ENCODE measurements at places on chromosomes 6 and 20.

DNA sequence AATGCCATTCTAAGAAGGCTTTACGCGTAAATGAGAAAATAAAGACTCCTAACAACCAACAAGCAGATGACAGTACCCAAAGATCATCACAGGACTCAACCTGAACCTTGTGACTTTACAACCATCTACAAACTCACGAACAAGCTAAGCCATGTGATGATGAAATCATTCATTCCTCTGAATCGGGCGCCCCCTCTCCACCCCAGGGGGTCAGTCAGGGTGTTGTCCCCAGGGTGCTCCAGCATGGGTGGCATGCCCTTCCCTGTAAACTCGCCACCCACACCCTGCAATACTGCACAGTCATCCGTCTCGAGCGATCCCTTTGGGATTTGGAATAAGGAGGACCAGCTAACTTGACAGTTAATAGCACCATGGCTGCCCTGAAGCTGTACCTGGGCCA lies 12.6 kb downstream of the SERPINB6 start:
- H3K36me3 ChIP-seq, result no peaks in the 10 kb centered on the region
- no peaks in the 10 kb centered on the region for H3K27me3 ChIP-seq
- peaks cover 37% of the 10 kb centered on the region for H3K4me1 ChIP-seq
- DNase-seq, result no peak
- H3K4me3 ChIP-seq, result no peak overlapping the region
- no peak overlapping the region for H3K27ac ChIP-seq

DNA sequence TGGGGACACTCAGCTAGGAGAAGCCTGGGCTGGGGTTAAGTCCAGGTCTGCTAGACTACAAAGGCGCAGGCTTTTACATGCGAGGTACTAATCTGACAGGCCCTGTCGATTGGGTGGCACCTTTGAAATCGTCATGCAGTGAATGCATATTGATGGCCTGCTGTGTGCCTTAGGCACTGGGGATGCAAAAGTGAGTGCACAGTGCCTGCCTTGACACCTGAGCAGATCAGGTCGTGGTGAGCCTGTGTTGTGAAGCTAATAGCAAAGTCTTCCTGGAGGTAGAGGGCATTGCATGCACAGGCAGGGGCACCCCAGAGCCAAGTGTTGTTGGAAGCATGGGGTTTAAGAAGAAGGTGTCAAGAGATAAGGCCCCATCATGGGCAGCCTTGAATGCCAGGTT lies 16.9 kb downstream of the LRRC1 start:
- no peak for DNase-seq
- peaks cover 43% of the 10 kb centered on the region for H3K4me1 ChIP-seq
- no peak overlapping the region for H3K4me3 ChIP-seq

DNA sequence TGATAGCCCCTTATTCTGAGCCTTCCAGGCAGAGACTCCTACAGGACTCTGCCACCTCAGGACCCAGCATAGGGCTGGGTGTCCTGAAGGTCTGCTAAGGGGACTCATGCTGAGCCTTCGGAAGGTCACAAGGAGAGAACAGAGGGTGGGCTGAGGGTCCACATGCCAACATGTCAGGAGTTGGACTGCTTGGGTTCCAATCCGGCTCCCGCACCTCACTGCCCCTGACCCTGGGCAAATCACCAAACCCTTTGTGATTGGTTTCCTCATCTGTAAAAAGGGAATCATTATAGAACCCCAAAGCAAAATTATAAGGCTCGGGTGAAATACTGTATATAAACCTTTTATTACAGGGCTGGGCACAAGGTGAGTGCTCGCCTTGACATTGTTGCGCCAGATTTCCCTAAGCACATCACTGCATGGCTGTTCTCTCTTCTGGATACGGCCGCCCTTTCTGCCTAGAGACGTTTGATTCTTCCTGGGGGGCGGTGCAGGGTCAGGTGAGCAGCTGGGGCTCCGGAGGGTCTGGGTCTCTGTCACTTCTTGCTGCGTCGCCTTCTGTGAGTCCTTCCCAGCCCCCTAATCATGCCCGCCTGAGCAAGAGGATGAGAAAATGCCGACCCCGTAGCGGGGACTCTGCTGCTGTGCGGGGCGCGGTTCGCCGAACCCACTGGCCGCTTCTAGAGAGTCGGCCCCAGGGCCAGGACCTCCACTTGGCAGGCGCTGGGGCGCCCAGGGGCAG lies 90.5 kb upstream of the EPB41L1 start:
- DNase-seq, result no peak
- H3K36me3 ChIP-seq, result no peaks in the 10 kb centered on the region
- H3K27me3 ChIP-seq, result no peaks in the 10 kb centered on the region

GRCh38 chr6:169263836-169264608 lies 10.4 kb upstream of the THBS2 start:
- DNase-seq, result no peak
- H3K4me1 ChIP-seq, result no peaks in the 10 kb centered on the region
- H3K27ac ChIP-seq, result no peak overlapping the region
- H3K36me3 ChIP-seq, result no peaks in the 10 kb centered on the region
- H3K4me3 ChIP-seq, result no peak overlapping the region

DNA sequence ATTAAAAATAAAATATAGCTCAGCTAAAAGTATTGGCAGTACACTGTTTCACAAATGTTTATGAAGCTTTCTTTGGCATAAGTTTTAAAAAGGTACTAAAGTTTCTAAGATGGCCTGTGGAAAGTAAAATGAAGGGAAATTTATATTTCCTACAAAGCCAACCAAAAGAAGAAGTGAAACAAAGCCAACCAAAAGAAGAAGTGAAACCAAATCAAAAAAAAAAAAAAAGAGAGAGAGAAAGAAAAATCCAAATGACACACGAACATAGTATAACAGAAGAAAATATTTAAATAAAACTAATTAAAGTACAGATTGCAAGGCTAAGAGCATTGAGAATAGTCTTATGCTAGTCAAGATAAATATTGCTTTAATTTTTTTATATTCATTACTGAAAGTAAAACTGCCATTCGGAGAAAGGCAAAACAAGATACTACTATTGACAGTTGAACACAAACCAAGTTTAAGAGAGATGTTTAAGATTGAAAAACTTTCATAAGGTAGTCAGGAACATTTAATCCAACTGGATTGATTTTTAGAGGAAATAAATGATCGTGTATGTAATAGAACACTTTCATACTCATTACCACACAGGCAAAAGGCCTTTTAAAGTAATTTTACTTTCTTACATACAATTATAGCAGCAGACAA lies 12.8 kb upstream of the KHDRBS2 start:
- no peaks in the 10 kb centered on the region for H3K27me3 ChIP-seq
- DNase-seq, result no peak
- no peaks in the 10 kb centered on the region for H3K4me1 ChIP-seq
- H3K27ac ChIP-seq, result no peak overlapping the region

Data from Caco-2 (cell line).